ENCODE measurements at places on chromosomes 5 and 9.

- no peak for DNase-seq
Measured at GRCh38 chr9:104794070-104794469, 30.1 kb downstream of the NIPSNAP3B start.

DNA sequence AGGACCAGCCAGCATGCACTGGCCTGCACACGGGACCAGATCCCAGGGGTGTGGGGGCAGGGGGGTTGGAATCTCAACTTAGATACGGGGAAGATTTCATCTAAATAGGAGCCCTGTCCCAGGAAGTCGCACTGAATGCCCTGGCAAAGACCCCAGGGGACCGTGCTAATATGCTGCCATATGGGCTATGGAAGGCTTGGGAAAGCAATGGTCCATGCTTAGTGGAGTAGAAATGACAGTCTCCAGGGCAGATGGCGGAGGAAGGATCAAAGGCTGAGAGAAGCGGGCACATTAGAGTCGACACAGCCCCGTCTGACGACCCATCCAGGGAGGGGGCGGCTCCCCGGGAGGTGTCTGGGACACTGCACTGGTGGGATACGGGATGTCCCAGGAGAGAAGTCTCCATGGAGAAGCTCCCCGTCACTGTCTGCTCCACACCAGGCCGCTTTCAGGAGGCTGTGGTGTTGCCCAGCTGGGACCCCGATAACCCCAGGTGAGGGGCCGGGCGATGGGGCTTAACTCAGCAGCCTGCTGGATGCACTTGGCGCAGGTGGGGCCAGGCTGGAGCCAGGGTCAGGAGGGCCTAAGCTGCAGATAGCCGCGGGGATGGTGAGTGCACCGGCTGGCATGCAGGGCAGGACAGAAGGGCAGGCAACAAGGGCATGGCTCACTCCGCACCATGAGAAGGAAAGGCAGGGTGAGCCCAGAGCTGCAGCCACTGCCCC is 377.7 kb upstream of the IRX1 start:
- no peak for DNase-seq

DNA sequence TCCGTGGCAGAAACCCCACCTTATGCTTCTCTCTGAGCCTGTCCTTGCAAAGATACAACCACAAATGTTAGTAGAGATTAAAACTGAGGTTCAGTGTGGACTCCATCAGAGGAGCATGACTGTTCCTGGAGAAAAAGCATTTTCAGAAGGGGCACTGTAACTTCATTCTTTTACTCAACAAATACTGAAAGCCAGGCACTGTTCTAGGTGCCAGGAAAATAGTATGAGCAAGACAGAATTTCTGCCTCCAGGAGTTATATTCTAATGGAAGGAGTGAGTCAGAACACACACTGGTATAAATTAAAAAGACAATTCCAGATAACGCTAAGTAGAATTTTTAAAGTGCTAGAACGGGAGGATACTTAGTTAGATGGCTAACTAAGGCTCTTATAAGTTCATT is 251.4 kb upstream of the GAS1 start:
- no peak for DNase-seq

- no peak for DNase-seq
Measured at GRCh38 chr9:2109069-2109650, 94.0 kb downstream of the SMARCA2 start.

- DNase-seq: no peak
Measured at GRCh38 chr5:30030101-30030500, 1163.4 kb upstream of the CDH6 start.

DNA sequence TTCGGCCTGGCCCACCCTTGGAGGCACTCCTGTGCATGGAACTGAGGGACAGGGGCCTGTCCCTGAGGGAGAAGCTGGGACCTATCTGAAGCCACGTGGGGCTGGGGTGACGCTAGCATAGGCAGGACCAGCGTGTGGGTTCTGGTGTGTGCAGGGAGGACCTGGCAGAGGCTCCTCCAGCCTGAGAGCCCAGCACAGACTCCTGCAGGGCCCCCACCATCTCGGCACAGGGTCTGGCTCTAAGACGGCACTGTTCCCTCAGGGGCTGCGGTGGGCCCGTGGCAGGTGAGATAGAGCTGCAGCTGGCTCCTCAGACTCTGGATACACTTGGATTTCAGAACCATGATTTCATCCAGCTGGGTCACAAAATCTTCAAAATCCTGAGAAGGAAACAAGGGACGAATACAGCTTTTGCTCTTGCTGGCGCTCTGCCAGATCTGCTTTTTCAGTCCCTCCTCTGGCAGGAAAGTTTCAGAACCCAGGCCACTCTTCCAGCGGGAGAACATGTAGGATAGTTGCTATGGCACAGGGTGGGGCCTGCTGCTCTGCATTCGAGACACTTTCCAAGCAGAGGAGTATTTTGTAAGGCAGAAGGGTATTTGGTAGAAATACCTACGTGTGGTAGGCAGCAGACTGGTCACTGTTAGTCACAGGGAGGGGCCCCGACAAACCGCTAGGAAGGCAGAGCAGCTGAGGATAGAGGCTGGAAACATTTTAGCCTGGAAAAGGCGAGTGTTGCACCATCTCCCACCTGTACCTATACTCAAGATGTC is 74.7 kb downstream of the KIF24 start:
- DNase-seq: no peak

- no peak for DNase-seq
Measured at GRCh38 chr9:37290940-37291485, 131.5 kb upstream of the GRHPR start.

DNA sequence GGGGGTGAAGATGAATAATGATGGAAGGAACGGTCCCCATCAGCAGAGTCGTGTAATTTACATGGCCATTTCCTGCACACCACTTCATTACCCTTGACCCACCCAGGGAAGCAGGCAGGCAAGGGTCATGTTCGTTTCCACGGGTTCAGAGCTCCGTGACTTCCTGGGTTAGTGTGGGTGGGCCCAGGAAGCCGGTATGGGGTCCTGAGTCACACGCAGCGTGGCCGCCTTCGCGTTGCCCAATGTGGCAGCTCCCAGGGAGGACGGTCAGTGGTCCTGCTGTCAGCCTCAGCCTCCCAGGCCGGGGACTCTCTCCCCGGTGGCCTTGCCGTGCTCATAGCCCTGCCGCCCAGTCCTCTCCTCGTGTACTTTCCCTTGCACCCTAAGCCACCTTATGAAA is 5.1 kb upstream of the TERT start:
- no peak for DNase-seq

DNA sequence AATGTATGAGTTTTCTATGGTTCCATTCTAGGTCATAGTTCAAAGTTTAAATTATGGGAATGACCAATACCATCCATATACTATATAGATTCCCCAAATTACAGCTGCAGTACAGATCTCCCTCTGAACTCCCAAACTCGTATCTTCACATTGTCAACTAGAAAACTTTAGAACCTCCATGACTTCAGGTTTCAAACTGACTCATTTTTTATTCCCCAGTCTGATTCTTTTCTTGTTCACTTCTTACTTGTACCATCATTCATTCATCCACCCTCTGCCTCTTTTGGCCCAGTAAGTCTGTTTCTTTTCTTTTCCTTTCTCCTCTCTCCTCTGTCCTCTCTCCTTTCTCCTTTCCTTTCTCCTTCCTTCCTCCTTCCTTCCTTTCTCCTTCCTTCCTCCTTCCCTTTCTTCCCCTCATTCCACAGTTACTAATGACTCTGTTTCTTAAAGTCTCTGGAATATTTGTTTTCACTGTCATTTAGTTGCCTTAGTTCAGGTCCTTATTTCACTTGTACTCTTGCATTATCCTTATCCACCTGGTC is 30.5 kb downstream of the RAD23B start:
- no peak for DNase-seq

GRCh38 chr9:4170231-4170630 is 129.6 kb downstream of the GLIS3 start:
- DNase-seq: no peak
